C1 segment of cervical spinal cord (tissue), 14 donors: ENCODE measurements at places on chromosomes 1 and 21.

DNA sequence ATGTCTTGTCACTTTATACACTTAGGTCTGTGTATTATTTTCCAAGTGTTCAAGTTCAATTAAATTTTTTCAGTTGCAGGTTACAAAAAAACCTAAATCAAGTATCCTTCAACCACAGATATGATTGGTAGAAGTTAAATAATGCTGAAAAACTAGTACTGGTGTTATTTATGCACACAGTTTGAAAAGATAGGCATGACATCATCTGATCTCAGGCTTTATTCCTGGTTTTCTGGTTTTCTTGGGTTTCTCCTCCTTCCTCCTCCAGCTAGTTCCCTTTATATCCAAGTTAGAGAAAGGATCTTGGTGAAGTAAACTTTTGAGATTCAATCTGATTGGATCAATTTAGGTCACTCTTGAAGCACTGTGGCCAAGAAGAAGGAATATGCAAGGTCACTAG lies 1201.1 kb upstream of the B3GALT2 start:
- DNase-seq, result no peak

DNA sequence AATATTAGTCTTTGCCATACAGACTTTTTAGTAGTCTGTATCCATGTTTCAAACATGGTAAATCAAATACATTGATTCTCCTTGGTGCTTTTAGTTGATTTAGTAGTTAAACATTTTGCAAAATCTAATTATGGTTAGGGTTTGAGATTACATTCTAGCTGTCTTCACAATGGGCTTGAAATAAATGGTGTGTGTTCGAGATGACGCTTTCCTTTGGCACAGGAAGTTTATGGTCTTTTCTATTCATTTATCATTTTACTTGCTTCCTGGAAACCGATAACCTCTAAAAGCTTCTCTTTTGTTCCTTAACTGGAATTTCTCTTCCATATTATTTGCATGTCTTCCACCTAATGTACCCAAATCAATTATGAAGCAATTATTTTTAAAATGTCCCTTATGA lies 38.4 kb downstream of the ZP4 start:
- no peak for DNase-seq

DNA sequence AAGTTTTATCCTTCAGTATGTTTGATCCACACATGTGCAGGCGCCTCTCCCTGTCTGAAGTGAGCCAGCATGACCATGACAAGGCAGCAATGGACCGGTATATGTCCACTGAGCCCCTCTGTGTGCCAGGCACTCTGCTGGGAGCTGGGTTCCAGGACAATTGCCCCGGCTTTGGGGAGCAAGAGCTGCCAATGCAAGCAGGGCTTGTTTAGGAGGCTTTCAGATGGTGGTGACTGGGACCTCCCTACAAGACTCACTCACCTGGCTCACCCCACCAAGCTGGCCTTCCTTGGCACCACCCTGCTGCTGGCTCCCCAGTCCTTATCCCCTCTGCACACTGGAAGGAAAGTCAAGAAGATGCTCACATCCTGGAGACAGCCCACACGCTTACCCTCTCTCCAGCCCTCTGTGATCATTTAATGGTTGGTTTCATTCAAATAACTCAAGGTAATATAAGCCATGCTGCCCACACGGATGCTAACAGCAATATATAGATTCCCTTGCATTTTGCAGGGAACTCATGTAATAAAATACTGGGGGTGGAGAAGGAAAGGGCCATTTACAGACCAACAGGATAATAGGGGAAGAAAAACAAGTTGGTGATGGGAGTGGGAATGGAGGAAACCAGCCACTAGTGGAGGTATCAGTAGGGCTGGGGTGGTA lies 23.6 kb downstream of the KCND3 start:
- DNase-seq, result no peak

DNA sequence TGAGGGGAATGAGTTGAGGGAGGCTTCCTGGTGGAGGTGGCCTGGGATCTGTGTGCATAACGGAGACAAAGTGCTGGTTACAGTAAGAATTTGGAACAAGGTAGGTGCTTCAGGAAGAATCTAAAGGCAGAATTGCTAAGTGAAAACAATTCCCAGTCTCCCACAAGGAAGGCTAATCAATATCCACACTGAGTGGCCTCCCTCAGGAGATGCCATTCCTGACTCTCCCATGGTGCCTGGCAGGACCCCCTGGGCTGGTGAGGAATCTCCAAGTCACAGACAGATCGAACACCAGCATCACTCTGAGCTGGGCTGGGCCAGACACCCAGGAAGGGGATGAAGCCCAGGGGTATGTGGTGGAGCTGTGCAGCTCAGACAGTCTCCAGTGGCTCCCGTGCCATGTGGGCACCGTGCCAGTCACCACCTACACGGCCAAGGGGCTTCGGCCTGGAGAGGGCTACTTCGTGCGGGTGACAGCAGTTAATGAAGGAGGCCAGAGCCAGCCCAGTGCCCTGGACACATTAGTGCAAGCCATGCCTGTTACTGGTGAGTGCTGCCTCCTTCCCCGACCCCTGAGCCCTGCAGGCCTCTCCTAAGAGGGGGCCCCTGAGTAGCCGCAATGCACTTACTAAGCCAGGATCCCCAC lies 30.7 kb downstream of the IGFN1 start:
- no peak for DNase-seq

DNA sequence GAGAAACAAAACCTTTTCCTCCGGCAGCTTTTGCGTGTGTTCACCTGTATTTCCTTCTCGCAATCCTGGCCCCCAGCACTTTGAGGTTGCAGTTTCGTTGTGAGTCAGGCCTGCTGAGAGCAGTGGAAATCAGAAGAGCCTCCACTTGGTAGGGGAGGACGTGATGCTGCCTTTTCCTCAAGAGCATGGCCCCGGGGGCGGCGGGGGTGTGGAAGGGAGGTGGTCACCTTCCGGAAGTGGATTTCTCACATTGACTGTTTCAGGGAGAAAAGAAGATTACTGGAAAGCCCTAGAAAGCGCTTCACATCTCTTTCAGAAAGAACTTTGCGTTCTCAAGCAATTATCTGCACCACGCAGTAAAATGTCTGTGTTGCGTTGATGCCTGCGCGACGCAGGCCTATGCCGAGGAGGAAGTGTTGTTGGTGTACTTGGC lies 12.2 kb upstream of the IL10 start:
- no peak for DNase-seq

DNA sequence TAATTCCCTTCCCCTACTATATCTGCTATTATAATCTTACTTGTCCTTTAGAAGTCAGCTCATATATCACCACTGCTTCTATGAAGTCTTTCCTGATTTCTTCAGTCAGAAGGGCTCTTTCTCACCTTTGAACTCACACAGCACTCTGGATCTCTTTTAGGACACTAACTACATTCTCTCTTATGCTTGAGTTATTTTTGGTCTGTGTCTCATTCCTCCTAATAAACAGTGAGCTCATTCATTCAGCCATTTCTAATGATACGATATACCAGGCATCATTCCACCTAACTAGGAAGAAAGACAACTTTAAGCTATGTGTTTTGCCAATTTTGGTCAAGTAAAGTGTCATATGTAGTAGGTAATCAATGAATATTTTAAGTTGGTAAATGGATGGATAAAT lies 1.2 kb upstream of the STYXL2 start:
- no peak for DNase-seq

GRCh38 chr1:155070158-155070621 lies 6.7 kb downstream of the EFNA4 start:
- no peak for DNase-seq
